ENCODE measurements at places on chromosomes 11 and 22. TPM values are rescaled to one million over a fixed set of nuclear protein-coding genes. Genes with fewer than 3 reads are reported as not detected.

- no peak overlapping the region for H3K4me3 ChIP-seq
- H3K27ac ChIP-seq, result no peak overlapping the region
- H3K4me1 ChIP-seq, result no peaks in the 10 kb centered on the region
- peak; percentile 5 for DNase-seq
- H3K27me3 ChIP-seq, result no peaks in the 10 kb centered on the region
These were observed 41.9 kb downstream of the MORC2 start for GRCh38 chr22:30926706-30927105.

GRCh38 chr11:3859373-3859881 lies 4.0 kb downstream of the STIM1 start:
- no peaks in the 10 kb centered on the region for H3K27me3 ChIP-seq
- H3K36me3 ChIP-seq, result no peaks in the 10 kb centered on the region
- DNase-seq, result peak; percentile 49
- H3K4me1 ChIP-seq, result peaks cover 50% of the 10 kb centered on the region
- H3K4me3 ChIP-seq, result no peak overlapping the region
- no peak overlapping the region for H3K27ac ChIP-seq

- H3K27me3 ChIP-seq, result no peaks in the 10 kb centered on the region
- H3K4me1 ChIP-seq, result no peaks in the 10 kb centered on the region
- no peaks in the 10 kb centered on the region for H3K36me3 ChIP-seq
- no peak overlapping the region for H3K4me3 ChIP-seq
- no peak overlapping the region for H3K27ac ChIP-seq
- DNase-seq, result no peak
These were observed 579.4 kb downstream of the JRKL start for GRCh38 chr11:96969251-96969650.

GRCh38 chr11:67628710-67629385 lies 889 bp downstream of the NUDT8 start:
- H3K27me3 ChIP-seq, result no peaks in the 10 kb centered on the region
- H3K27ac ChIP-seq, result no peak overlapping the region
- H3K4me1 ChIP-seq, result peaks cover 5% of the 10 kb centered on the region
- DNase-seq, result no peak

DNA sequence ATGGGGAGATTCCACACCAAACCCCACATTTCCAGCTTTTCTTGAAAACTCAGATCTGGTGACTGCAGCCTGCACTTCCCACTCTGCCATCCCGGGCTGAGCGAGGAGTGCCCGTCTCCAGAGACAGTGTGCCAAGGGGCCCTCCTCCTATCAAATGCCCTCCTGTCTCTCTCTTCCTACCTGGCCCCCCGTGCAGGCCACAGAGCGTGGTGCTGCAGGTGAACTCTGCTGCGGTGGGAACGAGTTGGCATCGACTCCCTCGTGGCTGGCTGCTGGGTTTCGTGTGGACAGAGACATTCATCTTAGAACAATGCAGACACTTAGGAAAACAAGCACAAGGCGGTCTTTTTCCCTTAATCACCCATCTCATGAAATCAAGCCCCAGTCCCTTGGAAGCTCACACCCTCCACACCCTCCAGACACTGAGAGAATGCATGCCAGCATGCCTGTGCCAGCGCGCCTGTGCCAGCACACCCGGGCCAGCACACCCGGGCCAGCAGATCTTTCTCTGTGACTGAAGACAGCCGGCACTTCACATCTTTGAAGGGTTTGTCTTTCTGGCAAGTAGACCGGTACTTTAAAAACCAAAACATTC lies 65.0 kb downstream of the PARVB start:
- peaks cover 16% of the 10 kb centered on the region for H3K4me1 ChIP-seq
- H3K27me3 ChIP-seq, result no peaks in the 10 kb centered on the region
- H3K36me3 ChIP-seq, result no peaks in the 10 kb centered on the region
- no peak overlapping the region for H3K4me3 ChIP-seq
- DNase-seq, result peak; percentile 37

DNA sequence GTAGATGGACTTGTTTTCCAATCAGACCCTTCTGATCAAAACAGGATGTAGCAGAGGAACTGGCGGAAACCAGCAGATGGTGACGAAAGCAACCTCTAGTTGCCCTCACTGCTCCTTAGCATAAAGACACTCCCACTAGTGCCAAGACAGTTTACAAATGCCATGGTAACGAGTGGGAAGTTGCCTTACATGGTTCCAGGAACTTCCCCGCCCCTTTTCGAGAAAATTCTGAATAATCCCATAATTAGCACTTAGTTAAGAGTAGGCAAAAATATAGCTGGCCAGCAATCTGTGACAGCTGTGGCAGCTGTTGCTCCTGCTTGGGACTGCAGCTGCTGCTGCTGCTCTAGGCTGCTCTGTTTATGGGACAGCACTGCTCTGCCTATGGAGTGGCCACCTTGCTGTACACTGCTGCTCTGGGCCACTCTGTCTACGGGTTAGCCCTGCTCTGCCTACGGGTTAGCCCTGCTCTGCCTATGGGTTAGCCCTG lies 33.4 kb upstream of the SORL1 start:
- H3K4me1 ChIP-seq, result peaks cover 9% of the 10 kb centered on the region
- no peak overlapping the region for H3K27ac ChIP-seq
- H3K36me3 ChIP-seq, result no peaks in the 10 kb centered on the region
- DNase-seq, result no peak
- H3K27me3 ChIP-seq, result no peaks in the 10 kb centered on the region

DNA sequence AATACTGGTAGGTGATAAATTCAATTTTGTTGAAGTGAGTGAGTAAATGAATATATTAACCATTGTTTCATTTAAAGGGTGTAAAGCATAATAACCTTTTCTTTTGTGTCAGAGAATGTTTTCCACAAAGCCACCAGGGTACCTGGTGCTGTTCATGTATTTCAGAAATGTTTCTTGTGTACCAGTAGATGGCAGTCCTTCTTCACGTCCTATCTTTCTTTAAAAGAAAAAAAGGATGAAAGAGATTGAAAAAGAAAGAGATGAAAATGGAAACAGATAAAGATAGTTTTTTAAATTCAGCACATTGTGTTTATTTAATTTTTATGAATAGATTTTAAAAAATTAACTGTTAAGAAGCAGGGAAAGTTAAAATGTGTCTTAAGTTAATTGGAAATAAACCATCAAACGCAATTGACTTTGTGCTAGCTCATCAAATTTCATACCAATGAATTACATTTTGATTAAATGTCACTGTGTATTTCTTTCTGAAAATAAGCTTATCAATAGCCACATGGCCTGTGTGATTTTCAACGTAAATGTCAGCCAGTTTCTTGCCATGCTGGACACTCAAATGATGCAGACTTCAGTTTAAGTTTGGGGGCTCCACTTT lies 65.5 kb upstream of the CHORDC1 start:
- no peaks in the 10 kb centered on the region for H3K36me3 ChIP-seq
- no peak for DNase-seq
- H3K4me3 ChIP-seq, result no peak overlapping the region
- no peaks in the 10 kb centered on the region for H3K27me3 ChIP-seq
- no peak overlapping the region for H3K27ac ChIP-seq
- no peaks in the 10 kb centered on the region for H3K4me1 ChIP-seq

- DNase-seq, result peak; percentile 37
- H3K4me3 ChIP-seq, result no peak overlapping the region
- no peak overlapping the region for H3K27ac ChIP-seq
- H3K36me3 ChIP-seq, result no peaks in the 10 kb centered on the region
These were observed 61.5 kb upstream of the SLC25A18 start for GRCh38 chr22:17501679-17502285.

DNA sequence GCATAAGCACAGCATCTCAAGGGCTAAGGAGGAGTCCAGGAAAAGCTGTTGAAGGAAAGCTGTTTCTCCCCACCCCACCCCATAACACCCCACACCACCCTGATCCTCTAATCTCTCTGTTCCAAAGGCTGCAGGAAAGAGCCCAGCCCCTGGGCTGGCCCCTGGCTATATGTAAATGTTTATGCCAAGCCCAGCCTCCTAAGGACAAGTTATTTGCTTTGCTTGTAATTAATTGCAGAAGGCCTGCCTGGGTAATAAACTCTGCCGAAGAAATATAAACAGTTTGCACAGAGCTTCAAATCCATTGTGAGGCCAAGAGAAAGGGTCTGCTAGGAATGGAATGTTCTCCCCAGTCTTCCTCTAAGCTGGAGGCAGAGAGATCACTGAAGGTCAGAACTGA lies 21.2 kb downstream of the ARRB1 start:
- H3K27ac ChIP-seq, result no peak overlapping the region
- H3K27me3 ChIP-seq, result no peaks in the 10 kb centered on the region
- H3K4me1 ChIP-seq, result peaks cover 35% of the 10 kb centered on the region
- no peak for DNase-seq
- H3K4me3 ChIP-seq, result no peak overlapping the region

The SERPIND1 gene
- 0.25 TPM for total RNA-seq

The CLTCL1 gene
- total RNA-seq, result 46.6 TPM

The AQP11 gene
- total RNA-seq, result 21.1 TPM
